CD4-positive, alpha-beta T cell treated with Interleukin-4 for 4 hours (primary cell): ENCODE measurements at places on chromosomes 16 and 17.
A peak's percentile ranks its signal among the peaks of the same experiment; 100 is the strongest.

DNA sequence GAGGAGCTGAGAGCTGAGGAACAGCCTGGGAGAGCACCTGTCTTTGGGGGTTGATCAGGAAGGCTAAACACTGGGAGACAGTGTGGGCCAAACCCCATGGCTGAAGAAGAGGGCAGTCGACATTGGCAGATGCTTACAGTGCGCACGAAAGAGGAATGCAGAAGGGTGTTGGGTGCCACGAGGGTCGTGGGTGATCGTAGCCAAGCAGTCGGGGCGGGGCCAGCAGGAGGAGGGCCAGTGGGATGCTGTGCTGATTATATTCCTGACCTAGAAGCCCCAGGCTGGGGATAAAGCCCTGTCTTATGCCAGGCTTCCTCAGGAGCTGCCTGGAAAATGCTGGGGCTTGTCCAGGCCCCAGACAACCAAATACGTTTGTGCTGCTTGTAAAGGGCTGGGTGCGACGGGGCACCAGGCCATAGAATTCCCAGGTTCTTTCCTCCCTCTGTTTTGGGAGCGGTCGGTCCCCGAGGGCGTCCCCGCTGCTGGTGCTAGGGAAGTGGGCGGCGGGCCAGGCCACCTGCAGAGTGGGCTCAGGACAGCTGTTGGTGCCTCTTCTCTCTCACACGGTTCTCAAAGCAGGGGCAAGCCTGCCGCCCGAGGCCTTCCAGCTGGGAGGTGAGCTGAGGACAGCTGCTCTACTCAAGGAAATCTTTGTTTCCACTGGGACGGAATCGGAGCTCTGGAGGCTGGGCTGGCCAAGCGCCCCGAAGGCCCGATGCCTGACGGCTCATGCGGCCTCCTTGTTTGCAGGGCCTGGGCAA lies 10.0 kb downstream of the C1QTNF1 start:
- no peak for DNase-seq

GRCh38 chr17:13981881-13982280 lies 87.4 kb upstream of the COX10 start:
- DNase-seq: no peak

DNA sequence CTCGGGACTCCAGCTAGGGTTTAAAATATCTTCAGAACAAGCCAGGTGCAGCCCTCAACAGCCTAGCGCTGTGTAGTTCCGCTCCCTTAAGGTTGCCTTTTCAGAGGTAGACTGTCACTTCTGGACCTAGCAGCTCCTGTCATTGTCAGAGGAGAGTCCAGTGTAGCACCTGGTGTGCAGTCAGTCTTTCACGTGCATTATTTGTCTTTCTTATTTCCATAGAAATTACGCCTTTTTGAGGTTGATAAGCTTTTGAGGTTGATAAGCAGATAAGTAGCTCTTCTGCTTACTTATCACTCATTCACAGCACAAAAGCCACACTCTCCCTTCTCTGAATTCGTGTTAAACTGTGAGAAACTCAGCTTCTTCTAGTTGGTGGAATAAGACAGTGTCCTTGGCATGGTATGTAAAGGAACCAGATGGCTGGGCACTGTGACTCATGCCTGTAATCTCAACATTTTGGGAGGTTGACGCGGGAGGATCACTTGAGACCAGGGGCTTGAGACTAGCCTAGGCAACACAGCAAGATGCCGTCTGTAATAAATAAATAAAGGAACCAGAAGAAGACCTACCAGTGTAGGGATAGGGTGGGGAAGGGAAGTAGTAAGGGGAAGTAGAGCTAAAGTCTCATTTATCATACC lies 10.2 kb downstream of the EEF2K start:
- no peak for DNase-seq

DNA sequence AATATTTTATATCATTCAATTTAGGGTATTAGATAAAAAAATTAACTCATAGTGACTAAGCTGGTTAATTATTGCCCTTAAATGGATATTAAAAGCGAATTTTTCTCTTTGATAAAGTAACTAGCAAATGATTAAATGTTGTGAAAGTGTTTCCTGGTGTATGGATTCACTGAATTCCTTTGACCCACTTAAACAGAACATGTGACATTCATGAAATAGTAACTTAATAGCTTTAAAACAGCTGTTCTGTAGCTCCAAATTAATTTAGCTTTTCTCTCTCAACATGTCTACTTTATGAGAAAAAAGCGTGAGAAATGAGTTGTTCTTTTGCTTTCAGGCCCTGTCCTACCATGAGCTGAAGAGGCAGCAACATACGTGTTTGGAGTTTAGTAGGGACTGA lies 36.4 kb upstream of the APPBP2 start:
- no peak for DNase-seq

- no peak for DNase-seq
Measured at GRCh38 chr17:30997842-30998241, 27.0 kb downstream of the RNF135 start.

DNA sequence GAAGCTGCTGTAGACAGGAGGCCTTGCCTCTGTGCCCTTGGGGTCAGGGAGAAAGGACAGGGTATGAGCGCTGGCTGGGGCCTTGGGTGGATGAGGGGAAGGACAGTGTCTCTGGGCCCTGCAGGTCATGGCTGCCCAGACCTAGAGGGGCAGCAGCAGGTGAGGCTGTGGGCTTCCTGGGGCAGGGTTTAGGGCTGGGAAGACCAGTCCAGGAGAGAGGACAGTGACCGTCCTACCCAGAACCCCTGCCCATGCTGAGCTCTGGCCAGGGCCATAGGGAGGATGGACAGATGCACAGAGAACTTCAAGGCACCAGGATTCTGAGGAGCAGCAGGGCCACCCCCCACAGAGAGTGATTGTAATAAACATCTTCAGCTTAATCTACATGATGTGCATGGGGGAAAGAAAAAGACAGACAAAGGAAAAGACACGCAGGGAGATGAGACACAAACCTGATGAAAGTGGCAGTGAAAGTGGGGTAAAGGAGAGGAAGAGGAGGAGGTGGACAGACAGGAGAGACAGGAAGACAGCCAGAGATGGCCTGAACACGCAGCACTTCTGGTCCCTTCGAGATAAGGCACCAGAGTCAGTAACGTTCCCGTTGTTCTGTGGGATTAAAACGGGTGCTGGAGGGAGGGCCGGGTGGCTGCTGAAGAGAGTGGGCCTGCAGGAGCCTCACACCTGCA lies 17.5 kb downstream of the FLOT2 start:
- no peak for DNase-seq

- no peak for DNase-seq
Measured at GRCh38 chr17:5424909-5425308, 4.9 kb downstream of the RPAIN start.

GRCh38 chr17:21299981-21300600 lies 15.6 kb downstream of the MAP2K3 start:
- DNase-seq: no peak

- DNase-seq: no peak
Measured at GRCh38 chr17:42459256-42459800, 650 bp downstream of the ATP6V0A1 start.

DNA sequence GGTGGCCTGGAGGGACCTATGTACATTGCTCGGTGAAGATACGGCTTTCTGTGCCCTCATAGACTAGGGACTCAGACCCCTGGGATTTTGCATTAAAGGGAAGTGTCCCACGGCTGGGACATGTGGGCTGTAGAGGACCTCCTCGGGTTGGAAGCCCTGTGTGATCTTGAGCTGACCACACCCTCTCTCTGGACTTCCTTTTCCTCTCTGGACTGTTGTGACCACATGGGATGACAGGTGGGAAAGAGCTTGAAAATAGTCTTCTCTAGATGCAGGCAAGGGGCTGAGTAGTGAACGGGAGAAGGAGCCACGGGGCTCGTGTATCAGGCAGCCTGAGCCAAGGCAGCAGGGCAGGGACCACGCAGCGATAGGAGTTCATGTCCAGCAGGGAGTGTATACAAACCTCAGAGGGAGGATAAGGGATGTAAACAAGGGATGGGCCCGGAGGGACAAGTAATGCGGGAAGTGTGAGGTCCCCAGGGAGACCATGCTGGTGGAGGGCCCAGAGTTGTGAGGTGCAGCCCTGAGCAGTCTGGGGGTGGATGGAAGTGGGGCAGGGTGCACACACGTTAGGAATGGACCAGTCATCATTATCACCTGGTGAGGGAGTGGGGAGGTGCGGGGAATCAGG lies 4.5 kb upstream of the SLC4A1 start:
- no peak for DNase-seq

- DNase-seq: no peak
Measured at GRCh38 chr17:8235676-8236075, 12.2 kb downstream of the CTC1 start.

GRCh38 chr17:74454197-74455024 lies 12.0 kb upstream of the CD300A start:
- no peak for DNase-seq

GRCh38 chr16:79601092-79601930 lies 774 bp upstream of the MAF start:
- DNase-seq: peak; percentile 53

DNA sequence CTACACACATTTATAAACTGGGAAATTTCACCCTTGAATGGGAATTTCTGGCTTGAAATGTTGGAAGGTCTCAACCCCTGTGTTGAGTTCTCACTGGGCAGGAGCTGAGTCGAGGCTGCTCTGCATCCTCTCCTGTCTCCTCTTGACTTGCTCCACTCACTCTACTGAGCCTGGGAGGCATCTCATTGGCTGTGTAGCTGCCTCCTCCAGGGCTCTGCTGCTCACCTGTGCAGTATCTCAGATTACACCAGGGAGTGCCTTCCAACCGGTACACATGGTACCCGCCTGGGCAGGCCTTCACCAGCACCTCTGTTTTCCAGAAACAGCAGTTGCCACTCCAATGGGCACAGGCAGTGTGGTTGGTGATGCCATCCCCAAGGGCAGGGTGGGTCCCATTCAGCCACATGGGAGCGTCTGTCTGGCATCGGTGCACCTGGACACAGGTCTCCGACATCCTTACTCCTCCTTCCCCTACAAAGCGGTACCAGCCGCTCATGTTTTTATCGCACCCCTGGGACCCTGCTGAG lies 3.7 kb downstream of the GP2 start:
- no peak for DNase-seq

DNA sequence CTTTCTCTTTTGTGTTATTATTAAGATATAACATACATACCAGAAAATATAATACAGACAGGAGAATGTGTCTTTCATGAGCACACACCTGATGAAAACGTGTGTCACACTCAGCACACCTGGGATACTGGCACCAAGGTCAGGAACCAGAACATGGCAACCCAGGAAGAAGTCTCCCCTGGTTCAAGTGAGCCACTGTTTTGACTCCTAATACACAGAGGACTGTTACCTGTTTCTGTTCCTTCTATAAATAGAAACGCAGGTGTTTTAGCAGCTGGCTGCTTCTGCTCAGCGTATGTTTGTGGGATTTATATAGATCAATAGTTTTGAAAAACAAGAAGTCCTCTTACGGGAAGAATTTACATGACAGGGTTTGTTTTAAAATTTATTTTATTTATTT lies 3.5 kb downstream of the SEC14L1 start:
- DNase-seq: no peak

GRCh38 chr16:81447383-81448101 lies 2.9 kb downstream of the CMIP start:
- DNase-seq: no peak

DNA sequence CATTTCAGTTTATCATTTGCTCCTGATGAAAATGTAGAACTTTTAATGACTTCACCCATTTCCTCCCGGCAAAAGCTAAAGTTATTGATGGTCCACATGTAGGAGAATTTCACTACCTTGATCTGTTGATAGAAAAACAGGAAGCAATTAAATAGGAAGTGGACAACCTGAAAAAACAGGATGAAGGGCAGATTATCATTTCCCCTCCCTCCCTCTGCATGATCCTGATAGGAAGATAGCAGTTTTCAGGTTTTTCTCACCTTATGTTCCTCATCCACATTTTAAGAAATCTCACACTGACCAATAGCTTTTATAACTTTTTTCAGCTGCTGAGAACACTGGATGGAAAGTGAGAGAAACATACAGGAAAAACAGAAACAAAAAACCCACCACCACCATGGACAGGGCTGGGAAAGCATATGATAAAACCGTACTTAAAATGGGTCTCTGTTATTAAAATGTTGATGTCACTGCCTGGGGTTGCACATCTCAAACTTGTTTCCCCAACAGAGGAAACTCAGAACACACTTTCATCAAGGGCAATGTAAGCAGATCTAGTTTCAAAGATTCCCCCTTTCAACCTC lies 46.4 kb downstream of the NXPH3 start:
- no peak for DNase-seq

DNA sequence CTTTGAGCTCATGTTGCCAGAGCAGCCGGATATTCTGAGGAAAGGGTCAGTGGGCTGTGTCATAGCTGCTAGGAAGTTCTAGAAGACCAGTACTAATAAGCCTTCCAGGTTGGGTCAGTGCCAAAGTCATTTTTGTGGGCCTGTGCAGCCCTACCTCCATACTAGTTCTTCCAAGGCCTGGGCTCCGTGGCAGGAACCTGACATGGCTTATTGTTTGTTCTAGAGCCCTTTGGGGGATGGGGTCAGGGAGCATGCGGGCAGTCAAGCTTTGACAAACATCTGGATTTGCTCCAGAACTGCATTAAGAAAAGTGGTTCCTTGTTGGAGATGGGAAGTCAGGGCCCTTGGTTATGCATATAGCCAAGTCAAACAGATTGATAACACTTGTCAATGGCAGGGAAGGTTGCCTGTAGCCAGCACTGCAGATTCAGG lies 7.6 kb downstream of the ALKBH5 start:
- DNase-seq: no peak

DNA sequence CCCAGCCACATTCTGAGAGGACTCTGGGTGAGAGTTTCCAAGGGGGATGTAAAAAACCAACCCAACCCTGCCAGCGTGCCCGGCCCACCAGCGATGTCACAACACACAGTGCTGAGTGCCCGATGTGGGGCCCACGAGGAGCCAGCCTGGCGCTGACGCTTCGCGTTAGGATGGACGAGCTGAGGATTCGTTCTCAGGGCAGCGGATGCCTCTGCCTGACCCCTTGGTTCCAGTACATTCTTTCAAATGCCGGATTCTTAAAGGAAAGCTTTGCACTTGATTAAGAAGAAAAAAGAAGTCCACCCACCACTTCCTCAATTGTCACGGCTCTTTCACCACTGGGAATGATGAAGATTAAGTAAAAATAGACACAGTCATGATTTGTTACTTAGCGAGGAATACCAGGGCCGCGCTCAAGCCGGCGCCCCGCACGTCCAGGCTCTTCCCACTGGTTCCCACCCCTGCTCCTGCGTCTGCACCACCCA lies 79.4 kb downstream of the IRF8 start:
- no peak for DNase-seq

DNA sequence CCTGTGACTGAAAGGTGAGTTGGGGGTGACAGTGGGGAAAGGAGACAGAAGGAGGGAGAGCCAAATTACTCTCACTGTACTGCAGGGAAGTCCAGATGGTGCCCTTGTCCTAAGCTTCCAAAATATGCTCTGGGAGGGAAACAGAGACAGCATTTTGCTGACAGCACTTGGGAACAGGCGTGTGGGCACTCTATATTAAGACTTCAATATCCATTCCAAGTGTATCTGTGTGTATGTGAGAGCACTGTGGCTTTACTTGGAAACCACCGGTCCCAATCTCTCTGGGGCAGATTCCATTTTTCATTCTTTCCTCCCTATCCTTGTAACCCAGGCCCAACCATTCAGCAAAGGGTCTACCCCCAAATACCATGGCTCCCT lies 407.3 kb downstream of the UTP18 start:
- no peak for DNase-seq
